ENCODE measurements at places on chromosomes 3 and 15.

- no peak for DNase-seq
Observed at GRCh38 chr3:101690972-101691371, 4.5 kb upstream of the RPL24 start.

DNA sequence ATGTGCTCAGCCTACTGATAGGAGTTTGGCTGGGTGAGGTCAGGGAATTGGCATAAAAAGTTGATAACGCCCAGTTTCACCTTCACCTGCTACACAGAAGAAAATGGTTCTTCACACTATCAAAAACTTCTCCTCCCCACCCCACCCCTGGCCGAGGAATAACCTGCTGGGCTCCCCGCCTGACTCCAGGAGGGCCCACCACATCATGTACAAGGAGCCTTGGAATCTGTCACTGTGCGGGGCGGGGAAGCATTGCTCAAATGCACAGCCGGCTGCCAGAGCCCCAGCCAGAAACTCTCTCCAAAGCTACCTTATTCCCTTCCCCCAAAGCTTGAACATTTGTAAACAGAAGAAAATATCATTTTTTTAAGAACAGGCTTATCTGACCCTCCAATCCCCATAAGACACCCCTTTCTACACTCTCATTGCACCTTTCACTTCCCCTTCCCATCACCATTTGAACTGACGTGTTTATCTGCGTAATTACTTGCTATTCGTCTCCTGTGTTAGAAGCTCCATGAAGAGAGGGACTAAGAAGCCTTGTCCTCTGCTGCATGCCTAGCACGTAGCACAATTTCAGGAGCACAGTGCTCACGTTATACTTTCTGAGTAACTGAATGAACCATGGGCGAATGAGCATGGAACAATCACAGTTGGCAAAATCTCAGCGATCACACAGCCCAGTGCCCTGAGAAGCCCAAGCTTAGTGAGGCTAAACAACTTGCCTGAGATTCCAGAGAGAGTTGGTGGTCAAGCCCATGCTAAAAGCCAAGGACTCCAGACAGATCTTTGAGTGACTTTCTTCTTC is 82.9 kb downstream of the HES1 start:
- no peak for DNase-seq

- DNase-seq = no peak
Observed at GRCh38 chr3:144128108-144128892, 156.7 kb downstream of the DIPK2A start.

DNA sequence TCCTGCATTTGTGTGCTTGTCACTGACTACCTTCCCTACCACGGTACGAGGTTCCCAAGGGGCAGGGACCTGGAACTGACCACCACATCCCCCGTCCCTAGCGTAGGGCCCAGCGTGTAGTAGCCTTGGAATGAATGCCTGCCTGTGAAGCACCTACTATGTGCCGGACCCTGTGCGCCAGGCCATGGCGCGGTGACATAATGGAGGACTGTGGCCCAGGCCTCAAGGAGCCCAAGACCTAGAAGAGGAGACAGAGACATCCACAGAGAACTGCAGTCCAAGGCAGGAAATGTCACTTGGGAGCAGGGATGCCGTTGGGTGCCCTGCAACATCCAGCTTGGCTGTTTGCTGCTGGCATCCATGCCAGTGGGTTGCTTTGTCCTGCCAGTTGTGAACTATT is 71.9 kb upstream of the SLC6A6 start:
- DNase-seq = no peak

GRCh38 chr15:82709421-82710207 is at the start of gene AP3B2:
AP3B2 (minus strand) TSS chr15:82709875; CDS start chr15:82709706, 169 bp downstream.
- peak; percentile 36 for DNase-seq

DNA sequence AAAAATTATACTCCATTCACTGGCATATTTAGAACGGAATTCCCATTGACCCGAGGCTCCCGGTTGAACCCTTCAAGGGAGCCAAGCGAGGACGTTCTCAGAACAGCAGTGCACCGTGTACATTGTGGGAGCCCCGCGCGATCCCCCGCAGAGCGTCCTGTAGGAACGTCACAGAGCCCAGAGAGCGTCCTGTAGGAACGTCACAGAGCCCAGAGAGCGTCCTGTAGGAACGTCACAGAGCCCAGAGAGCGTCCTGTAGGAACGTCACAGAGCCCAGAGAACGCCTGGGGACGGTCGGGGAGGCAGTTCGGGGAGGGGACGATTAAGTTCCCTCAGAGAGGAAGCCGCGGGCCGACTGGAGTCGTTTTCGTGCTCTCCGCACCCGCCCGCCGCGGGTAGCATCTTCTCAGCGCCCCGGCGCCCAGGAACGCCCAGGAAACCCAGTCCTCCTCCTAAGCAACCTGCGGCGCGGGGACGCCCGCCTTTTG is 506 bp upstream of the ATP1B3 start:
- DNase-seq = peak; percentile 51

- DNase-seq = no peak
Observed at GRCh38 chr3:10155123-10155472, 9.6 kb upstream of the IRAK2 start.

DNA sequence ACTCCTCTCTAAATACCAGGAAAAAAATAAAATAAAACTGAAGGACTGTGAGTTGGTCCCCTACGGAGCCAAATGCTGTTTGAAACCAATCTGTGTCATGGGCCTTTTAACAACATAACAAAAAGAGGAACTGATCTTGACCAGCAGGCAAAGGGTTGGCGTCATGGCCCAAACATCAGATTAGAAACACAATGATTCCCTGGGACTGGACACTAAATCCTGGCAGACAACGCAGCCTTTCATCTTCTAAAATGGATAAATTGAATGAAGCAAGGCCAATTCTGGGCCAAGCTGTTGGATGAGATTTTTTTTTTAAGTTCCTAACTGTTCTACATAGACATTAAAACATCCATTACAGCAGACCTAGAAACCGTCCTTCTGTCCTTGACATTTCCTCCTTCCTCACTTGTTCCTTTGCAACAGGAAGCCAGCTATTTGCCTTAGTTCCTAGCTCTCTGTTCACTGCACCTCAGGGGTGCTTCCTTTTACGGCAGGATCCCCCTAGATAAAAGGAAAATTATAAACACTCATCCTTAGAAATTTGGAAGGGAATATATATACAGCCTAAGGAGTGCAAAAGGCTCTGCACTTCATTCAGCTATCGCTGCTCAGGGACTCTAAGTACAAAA is 21.6 kb upstream of the TAFA4 start:
- DNase-seq = no peak

DNA sequence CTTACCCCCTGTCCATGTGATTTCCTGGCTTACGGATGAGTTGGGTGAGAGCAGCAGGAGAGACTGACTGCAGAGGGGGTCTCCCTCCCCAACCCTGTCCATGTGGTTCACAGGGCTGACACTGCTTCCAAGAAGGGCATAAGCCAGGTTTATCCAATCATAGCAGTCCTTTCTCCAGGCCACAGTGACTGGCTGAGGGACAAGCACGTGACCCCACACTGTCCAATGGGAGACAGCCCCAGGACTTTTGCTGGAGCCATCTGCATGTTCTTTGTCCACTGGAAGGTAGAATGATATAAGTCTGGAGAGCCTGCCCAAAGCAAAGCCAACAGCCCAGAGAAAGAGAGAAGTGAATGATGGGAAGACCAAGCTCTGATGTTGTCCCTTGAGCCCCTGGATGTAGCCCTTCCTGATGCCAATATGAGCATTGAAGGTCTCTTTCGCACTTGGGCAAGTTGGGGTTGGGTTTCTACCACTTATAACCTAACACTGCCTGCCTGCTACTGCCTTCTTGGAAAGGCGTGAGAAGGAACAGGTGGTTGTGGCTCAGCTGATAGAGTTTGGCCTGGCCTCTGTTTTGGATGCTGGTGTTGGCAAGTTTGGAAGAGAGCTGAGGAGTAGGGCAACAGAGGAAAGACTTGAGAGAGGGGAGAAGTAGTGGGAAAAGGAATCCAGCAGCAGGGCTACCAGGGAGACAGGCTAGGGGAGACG is 41.3 kb upstream of the GRIP2 start:
- DNase-seq = no peak

- DNase-seq = no peak
Observed at GRCh38 chr15:69319384-69320375, 21.0 kb downstream of the PAQR5 start.

DNA sequence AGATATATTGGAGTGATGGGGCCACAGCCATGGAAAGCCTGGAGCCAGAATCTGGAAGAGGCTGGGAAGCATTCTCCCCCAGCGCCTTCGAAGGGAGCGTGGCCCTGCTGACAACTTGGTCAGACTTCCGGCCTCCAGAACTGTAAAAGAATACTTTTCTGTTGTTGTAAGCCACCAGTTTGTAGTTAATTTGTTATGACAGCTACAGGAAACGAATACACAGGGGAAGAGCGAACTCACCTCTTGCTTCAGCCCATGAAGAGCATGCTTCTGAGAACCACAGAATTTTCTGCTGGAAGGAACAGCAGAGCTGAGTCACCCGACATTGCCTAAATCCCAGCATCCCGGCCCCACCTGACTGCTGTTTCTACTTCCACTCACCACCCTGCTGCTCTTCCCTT is 501.7 kb downstream of the SHQ1 start:
- DNase-seq = no peak

GRCh38 chr3:134345202-134345601 is 29.0 kb downstream of the AMOTL2 start:
- no peak for DNase-seq

DNA sequence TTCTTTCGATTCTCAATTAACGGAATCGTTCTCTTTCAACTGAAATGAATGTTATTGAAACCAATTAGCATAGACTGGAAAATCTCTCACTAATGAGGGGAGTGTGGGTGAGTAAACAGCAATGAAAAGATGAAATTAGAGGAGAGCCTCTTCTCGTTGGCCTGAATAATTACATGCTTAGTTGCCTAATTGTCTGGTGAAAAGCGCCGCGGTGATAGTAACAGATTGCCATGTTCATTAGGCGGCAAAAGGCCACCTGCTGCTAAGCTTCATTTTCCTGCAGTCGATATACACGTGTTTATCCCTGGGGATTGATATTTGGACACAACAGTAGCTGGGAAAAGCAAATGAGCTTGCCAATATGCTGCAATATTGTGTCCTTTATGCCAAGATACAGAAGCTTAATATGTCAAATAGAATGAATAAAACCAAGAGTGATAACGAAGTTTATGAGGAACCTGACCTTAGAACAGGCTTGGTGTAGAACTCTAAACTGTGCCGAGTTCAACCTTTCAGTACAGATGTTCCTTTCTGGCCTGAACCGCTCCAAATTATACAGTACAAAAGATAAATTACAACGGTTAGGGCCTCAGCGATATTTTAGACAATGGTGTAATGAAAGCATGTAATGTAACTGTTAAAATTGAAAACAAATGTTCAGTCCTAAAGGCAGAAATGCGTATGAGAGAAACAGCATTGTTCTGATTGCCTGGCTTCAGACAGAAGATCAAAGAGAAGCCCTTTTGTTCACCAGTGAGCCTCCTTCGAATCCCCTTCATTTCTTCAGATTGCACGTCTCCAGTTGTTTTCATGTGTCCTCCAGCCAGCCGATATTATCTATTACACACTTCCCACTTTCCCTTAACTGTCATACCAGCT is 185.2 kb downstream of the SHOX2 start:
- no peak for DNase-seq

GRCh38 chr3:79351699-79352098 is 416.1 kb downstream of the ROBO1 start:
- DNase-seq = no peak

- peak; percentile 35 for DNase-seq
Observed at GRCh38 chr3:49703443-49703927, 14.1 kb downstream of the RNF123 start.

GRCh38 chr3:176739159-176739558 is 458.1 kb downstream of the TBL1XR1 start:
- no peak for DNase-seq

DNA sequence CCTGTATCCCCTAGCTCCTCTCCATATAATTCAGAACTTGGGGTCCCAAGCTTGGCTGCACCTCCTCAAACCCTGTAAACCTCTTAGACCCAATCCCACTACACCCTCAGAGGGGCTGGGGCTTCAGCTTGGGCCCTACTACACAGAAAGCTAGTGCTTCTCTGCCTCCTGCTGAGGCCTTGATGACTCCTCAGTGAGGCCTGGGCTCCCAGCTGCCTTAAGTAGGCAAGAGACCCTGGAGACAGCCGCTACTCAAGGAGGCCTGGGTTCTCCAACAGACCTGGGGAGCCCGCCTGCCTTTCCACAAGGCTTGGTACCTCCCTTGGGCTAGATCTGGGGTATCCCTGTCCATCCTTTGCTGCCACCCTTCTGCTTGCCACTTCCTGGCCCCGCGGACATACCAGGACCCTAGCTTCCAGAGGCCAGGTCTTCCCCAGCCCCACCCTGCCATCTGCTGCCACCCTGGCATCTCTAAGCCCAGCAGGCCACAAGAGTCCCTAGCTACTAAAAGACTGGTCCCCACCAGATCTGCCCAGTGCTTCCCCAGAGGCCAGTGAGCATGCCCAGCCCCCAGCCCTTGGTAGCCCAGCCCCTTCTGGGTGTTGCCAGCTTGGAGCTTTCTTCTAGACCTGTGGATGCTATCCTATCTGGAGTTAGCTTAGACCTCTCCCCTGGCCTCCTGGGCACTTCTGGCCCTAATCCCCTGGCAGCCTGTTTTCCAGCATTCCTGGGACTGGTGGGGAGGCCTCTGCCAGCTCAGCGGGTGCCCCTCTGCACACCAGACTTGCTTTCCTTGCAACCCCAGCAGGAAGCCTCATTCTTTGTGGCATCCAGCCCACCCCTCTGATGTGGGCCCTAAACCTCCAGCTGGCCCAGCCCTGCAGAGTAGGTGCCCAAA is 13.7 kb downstream of the C15orf39 start:
- no peak for DNase-seq

DNA sequence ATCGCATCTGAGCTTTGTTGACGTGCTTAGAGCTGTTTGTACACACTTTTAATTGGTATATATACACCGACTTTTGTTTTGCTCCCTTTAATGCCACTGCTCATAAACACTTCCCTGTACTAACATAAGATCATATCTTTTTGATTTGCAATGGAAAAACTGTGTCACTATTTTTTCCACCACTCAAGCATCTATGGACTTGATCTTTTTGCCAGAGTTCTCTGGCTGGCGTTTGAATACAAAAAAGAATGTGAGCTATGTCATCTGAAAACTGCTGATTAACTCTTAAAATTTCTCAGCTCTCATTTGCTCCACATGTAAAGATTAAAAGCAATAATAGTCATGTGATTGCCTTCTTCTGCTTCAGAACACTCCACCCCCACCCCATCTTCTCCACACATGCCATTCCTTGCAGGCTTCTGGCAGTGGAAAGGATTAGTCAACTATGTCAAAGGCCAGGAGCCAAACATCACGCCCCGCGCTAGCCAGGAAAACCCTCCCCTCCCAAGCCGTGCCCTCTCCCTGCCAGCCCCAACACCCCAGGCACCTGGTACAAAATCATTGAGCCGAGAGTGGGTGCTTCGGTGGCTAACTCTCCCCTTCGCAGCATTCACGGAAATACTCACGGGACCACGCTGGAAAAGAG is 123.4 kb upstream of the MEF2A start:
- no peak for DNase-seq

- DNase-seq = no peak
Observed at GRCh38 chr3:8746780-8747345, 13.3 kb downstream of the CAV3 start.

- no peak for DNase-seq
Observed at GRCh38 chr3:108103040-108103751, 12.4 kb upstream of the CD47 start.

DNA sequence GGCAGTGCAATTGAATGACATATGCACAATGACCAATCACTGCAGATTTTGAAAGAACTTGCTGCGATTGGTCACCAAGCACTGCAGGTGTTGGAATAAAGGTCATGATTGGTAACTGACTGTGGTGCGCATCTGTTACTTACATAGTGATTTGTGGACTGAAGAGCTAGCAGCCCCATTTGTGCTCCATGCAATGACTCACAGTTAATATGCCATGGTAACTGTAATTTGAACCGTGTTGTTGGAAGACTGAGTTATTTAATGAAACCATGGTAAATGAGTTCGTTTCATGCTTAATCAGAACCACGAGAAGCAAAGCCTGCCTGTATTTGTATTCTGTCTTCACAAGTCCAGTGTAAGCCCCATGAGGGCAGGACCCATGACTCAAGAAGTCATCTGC is 220.5 kb downstream of the TJP1 start:
- DNase-seq = no peak
